ENCODE measurements at places on chromosomes 12 and 14.

- no peak for DNase-seq
These were observed 239.7 kb downstream of the TRHDE start for GRCh38 chr12:72511906-72512305.

DNA sequence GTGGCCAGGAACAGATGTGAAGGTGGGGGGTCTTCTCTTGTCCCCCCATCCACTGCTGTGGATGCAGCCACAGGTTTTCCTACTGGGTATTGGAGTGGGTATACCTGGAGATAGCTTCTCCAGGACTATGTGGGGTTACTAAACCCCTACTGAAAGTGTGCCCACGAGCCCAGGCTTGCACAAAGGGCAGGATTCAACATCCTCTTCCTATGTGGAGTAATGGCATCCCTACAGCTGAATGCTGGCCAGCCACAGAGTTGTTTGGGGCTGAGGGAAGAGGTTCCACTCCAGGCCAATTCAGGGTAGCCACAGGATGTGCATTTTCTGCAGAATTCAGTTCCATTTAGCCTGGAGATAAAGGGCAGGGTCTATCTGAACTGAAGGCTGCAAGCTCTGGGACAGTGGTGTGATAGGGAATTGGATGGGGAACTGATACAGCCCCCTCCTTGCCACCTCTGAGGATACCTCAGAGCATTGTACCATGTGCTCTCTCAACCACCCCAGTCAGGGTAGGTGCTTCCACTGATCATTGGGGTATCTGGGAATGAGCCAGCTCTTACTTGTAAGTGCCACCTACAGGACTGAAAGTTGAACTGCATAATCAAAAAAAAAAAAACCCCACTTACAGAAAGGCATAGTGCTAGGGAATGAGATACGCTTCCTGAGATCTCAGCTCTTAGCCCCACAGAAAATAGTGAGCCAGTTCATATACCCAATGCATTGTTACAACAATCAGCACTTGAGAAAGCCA lies 187.1 kb downstream of the KITLG start:
- peak; percentile 64 for DNase-seq

- DNase-seq: peak; percentile 88
These were observed 135.3 kb downstream of the PRKCH start for GRCh38 chr14:61456720-61457119.

- DNase-seq: peak; percentile 2
These were observed 129.3 kb upstream of the RASSF8 start for GRCh38 chr12:25829192-25829591.

GRCh38 chr12:122669397-122670070 lies 33.6 kb downstream of the HCAR2 start:
- no peak for DNase-seq

DNA sequence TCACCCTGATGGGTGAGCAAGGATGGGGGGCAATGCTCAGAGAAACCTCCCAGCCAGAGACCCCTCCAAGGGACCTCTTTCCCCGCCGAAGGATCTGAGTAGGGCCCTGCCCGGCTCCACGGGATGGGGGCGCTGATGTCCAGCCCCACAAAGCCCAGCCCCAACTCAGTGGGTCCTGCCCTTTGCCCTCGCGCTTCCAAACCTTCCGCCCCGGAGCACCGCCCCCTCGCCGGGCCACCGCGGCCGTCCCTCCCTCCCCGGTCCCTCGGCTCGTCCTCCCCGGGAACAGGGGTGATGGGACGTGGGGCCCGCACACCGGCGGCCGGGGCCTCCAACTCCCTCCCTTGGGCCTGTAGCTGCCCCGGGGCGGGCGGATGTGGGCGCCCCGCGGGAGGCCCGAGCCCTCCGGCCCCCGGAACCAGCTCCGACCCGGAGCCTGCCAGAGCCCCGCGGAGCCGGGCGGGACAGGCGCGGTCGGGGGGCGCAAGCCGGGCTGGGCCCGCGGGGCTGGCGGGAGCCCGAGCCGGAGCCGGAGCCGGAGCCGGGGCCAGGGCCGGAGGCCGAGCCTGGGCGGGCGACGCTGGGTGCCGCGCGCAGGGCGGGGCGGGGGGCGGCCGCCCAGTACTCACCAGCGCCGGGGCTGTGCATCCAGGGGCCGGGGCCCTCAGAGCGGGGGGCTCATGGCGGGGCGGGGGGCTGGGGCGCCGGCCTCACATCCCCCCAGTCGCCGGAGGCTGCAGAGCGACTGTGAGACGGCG lies 386 bp downstream of the HDAC7 start:
- DNase-seq: peak; percentile 66

DNA sequence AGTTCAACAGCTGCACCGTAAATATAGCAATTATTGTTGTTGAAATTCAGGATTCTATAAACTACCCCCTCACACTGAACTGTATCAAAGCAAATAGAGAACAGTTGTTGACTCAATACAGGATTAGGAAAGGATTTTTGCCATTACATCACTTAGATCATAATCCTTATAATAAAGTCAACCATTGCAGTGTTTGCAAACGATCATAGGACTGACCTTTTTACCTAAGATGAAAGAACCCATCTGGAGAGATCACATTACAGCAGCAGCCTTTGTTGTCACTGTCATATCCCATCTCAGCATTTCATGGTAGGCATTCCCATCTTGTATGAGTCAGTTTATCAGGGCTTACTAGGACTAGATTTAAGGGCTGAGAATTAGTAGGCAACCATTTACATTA lies 96.1 kb downstream of the IPO8 start:
- DNase-seq: peak; percentile 100

DNA sequence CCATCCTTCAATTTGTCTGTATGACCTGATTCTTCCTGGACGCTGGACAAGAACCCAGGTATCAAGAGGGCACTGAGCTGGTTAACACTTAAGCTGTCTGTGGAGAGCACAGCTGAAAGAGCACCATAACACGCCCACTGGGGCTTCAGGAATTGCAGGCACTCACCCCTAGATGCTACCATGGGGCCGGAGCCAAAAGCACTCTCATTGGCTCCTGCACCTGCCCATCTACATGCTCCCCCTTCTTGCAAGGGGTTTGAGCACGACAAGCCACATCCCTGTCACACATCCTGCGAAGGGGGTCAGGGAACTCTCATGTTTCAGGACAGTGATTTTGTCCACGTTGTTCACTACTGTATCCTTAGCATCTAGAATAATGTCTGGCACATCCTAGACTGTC lies 35.1 kb upstream of the TBC1D15 start:
- DNase-seq: peak; percentile 12

GRCh38 chr12:130683080-130683479 lies 33.0 kb downstream of the RIMBP2 start:
- DNase-seq: no peak

- peak; percentile 83 for DNase-seq
These were observed 45.3 kb upstream of the ANO6 start for GRCh38 chr12:45170456-45171042.

DNA sequence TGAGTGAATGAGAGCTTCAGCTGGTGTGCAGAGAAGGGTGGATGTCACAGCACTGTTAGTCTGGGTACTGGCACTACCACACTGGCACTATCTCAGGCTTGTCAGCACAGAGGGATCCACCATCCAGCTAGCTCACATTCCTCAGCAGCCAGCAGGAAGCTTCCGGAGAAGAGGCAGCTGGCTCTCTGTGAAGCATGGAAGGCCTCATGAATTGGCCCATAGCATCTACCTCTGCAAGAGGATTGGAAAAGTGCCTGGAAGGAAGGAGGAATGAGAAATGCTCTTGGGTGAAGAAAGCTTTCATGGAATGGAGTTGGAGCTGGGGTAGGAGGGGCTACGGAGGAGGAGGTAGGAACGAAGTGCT lies 9.9 kb downstream of the KRT83 start:
- no peak for DNase-seq
